ENCODE measurements at places on chromosomes 6 and 20.
A peak's percentile ranks its signal among the peaks of the same experiment; 100 is the strongest.

GRCh38 chr20:44610313-44610962, 28.1 kb downstream of the PKIG start:
- DNase-seq, result no peak

DNA sequence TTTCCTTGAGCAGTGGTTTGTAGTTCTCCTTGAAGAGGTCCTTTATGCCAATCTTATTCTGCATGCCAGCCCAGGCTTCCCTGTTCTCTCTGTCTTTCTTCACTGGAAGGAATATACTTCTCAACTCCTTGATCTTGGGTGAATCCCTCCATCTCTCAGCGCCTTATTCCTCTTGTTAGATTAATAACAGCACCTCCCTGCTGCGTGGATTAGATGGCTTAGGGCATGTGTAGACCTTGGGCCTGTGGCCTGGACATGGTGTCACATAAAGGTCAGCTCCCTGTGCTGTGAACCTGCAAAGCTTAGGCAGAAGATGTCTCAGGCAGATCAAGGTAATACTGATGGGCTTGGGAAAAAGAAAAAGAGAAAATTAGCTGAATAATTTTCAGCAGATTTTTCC, 18.3 kb downstream of the ZNF831 start:
- DNase-seq, result no peak

DNA sequence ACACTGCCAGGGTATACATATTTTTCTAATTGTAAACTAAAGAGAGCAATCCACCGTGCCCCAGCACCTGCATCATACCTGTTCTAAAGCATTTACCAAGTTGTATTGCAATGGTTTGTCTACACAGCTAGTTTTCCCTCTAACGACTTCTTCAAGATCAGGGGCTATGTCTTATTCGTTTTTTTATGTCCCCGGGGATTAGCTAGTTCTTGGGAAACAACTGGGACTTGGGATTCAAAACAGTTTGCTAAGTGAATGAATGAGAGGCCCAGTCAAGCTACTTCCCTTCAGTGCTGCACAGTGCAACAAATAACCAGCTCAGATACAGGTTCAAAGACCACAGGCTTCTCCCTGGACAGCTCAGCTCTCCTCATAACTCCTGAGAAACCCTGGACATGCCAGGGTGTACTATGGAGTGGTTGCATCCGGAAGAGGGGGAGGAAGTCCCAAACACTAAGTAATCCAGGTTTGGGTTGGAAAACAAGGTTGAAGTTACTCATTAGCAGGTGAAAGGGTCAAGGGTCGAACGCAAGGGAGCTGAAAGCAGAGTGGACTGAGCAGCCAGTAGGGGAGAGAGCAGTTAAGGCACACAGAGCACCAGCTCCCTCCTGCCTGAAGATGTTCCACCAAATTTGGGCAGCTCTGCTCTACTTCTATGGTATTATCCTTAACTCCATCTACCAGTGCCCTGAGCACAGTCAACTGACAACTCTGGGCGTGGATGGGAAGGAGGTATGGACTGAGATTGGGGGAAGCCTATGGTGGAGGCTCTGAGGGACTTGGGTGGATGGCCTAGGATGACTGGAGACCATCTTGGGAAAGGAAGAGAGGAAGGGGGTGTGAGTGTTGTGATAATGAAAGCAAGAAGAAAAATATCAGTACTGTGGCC, at the start of gene APOM:
Gene APOM (plus strand): TSS at position 546 of the 889 bp plus-strand sequence. CDS start 73 bp downstream, at position 619.
- no peak for DNase-seq

DNA sequence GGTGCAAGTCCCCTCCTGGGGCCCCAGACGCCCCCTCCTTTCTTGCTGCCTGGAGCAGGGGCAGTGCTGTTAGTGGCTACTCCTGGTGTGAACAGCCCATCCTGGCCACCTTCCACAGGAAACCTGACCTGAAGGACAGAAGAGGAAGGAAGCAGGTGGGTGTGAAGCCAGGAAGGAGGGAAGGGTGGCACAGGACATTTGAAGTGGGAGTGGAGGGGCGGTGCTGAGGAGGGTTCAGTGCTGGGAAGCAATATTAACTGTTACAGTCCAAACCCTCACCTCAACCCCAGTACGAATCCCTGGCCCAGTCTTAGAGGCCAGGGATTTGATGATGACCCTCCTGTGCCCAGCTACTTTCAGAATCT, 766 bp downstream of the PRICKLE4 start:
- no peak for DNase-seq

GRCh38 chr20:21901470-21902275, 196.2 kb downstream of the PAX1 start:
- DNase-seq, result no peak

- no peak for DNase-seq
Measured at GRCh38 chr20:9149087-9149486, 80.2 kb downstream of the PLCB4 start.

- DNase-seq, result no peak
Measured at GRCh38 chr6:74018825-74019224, 322.8 kb downstream of the CD109 start.

DNA sequence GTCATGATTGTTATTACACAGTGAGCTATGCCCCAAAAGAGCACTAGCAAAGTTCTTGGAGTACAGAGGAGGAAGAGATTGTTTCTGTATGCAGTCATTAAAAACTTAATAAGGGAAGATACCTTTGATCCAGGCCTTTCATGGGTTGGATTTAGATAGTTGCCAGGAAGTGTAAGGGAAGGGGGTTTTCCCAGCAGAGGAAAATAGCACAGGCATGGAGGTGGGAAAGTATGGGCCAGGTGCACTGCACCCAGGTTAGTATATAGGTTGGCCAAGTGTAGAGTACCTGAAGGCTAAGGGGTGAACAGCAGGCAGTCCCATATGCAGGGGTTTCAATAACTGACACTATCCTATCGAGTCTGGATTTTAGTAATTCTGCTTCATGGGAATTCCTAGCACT, 101.4 kb downstream of the SOBP start:
- no peak for DNase-seq

GRCh38 chr20:59578436-59579403, 25.6 kb upstream of the PHACTR3 start:
- DNase-seq, result no peak

- no peak for DNase-seq
Measured at GRCh38 chr6:3484946-3485345, 28.1 kb upstream of the SLC22A23 start.

GRCh38 chr6:17156112-17156921, 54.5 kb downstream of the STMND1 start:
- peak; percentile 28 for DNase-seq

DNA sequence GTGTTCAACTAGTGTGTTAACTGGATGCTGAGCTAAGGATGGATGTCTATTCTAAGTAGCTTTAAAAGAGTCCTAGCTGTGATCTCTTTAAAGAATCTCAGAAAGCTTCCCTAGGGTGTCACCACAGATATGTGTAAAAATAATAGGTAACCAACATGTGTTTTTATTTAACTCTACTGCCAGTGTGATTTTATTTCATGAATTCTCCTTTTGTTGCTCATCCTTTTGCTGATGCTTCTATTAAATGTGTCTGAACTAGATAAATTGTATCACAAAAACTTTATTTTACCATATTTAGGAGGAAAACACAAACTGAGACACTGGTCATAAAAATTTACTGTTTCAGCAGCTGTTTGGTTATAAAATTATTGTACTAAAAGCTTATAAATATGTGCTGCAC, 809.4 kb upstream of the CITED2 start:
- no peak for DNase-seq

- no peak for DNase-seq
Measured at GRCh38 chr20:22729180-22729579, 144.8 kb upstream of the FOXA2 start.

DNA sequence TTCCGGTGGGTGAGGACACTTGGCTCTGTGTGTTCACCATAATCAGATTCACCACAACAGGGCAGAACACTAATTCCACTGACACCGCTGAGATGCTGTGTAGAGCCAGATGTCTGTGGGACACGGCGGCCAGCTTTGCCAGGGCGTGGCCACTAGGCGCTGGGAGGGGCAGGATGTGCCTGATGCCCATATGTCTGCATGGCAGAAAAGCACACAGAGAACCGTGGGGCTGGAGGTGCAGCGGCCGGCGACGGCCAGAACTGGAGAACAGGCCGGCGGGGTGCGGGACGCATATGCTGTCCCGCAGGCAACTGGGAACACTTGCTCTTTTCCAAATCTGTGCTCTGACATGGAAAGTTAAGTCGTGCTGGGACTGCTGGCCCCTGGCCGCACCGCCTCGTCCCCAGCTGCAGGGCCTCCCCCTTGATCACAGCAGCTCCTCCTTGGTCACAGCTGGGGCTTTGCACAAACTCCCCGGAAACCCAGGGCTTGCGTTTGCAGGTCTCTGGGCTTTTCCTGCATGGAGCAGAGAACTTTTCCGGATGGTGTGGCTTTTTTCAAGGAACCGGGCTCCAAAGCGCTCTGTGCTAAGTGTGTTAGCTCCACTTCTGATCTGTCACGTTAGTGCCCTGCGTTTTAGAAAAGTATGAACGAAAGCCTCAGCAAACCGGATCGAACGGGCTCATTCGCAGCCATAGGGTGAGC, 31.1 kb downstream of the NTSR1 start:
- DNase-seq, result peak; percentile 22

DNA sequence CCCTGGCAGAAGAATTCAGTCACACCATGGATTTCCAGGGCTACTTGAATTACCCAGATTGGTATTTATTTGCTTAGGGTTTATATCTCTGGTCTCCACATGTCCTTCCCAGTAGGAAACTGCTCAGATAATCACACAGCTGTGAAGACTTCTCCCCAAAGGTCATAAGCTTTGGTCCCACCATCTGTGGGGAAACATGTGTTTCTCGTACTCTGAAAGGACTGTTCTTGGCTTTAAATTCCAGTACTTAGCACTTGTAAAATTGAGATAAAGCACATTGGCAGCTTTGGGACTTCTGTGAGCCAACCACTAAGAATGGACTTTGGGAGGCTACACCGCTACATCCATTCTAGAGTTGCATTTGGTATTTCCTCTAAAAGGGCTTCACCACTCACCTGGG, 205.3 kb upstream of the FOXA2 start:
- DNase-seq, result no peak

GRCh38 chr6:33430991-33431879, 11.4 kb downstream of the SYNGAP1 start:
- peak; percentile 75 for DNase-seq

- no peak for DNase-seq
Measured at GRCh38 chr6:79546186-79546585, 9.0 kb upstream of the LCA5 start.

- no peak for DNase-seq
Measured at GRCh38 chr20:41508335-41508734, 109.8 kb downstream of the CHD6 start.

- no peak for DNase-seq
Measured at GRCh38 chr20:33263784-33264183, 19.2 kb upstream of the BPIFB1 start.

DNA sequence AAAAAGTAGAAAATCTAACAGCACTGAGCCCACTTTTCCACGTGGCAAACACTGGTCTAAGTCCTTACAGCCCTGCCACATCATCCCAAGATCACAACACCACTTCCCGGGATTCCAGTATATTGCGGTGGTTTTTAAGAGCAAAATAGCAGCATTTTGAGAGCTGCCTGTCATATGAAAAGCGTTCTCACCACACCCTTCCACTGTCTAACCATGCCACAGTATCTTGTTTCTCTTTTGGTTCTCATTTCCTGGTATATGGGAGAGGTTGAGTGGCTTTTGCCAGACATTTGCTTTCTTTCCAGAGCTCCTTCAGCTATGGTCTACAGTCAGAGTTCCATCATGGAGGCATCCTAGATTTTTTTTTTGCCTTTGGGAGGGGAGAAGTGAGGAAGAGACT, 243.0 kb downstream of the TSHZ2 start:
- DNase-seq, result no peak

DNA sequence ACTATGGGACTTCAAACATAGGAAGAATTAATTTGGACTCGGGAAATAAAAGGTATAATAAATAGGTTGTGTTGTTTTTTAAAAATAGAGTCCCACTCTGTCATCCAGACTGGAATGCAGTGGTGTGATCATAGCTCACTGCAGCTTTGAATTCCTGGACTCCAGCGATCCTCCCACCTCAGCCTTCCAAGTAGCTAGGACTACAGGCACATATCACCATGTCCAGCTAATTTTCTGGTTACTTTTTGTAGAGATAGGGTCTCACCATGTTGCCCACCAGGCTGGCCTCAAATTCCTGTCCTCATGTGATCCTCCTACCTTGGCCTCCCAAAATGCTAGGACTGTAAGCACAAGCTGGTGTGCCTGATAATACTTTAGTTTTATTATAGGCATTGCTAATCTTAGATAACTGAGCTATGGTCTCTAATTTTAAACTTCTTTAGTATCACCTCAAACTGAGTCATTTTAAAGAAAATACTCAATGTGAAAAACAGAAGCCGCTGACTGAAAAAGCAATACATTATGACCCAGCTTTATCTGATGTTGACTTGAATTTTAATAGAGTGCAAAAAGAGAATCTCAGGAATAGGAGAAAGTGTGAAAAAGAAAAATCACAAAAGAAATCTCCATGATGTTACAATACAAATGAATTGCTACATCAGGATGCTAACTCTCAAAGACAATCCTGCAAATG, 251.0 kb downstream of the RNGTT start:
- no peak for DNase-seq

GRCh38 chr6:117444600-117444999, 18.9 kb upstream of the ROS1 start:
- DNase-seq, result no peak

GRCh38 chr6:151018046-151018445, 152.5 kb downstream of the MTHFD1L start:
- no peak for DNase-seq

DNA sequence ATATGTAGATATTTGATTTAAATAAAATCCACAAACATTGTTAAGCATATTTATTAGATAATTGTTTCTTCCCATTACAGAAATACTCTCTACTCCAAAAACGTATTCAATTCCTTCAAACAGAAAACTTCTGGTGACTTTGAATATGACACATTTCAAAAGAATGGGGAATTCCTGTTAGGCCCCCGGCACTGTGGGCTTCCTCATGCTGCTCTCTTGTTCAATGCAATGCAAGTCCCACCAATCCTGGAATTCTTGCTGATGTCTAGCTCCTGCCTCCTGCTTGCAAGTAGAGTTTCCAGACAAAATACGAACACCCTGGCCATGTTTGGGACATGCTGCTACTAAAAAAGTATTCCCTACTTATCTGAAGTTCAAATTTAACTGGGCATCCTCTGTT, 544.1 kb downstream of the QKI start:
- DNase-seq, result no peak

DNA sequence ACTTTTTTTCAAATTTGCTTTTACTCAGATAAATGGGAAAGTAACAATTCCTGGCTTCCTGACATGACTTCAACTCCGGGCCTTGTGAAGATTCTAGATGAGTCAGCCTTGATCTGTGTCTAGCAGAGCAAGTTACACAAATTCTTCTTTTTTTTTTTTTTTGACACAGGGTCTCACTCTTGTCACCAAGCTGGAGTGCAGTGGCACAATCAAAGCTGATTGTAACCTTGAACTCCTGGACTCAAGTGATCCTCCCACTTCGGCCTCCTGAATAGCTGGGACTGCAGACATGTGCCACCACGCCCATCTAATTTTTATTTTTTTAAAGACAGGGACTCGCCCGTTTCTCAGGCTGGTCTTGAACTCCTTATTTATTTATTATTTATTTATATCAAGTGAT, 7.3 kb upstream of the ARHGAP18 start:
- DNase-seq, result no peak

Measured in stimulated activated CD4-positive, alpha-beta T cell treated with anti-CD3 and anti-CD28 coated beads, Interleukin-4, amount 100 ng/mL, for 4 hours (primary cell).